ENCODE measurements at places on chromosomes 3 and 15. TPM values are rescaled to one million over a fixed set of nuclear protein-coding genes. Genes with fewer than 3 reads are reported as not detected.

The BCHE gene
- total RNA-seq: 52.9 TPM

The FILIP1L gene
- 9.8 TPM for total RNA-seq

DNA sequence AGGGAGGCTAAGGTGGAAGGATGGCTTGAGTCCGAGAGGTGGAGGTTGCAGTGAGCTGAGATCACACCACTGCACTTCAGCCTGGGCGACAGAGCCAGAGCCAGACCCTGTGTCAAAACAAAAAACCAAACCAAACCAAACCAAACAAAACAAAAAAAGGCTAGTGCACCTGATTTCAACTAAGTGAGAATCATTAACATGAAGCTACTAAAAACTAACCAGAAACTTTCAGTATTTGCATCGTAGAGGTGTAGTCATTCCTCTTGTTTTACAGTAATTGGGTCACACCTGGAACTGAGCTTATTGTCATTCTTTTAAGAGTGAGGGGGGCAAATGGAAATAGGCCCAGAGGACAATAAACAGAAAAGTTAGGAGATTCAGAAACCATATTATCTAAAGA is 58.5 kb downstream of the ST6GAL1 start:
- DNase-seq: no peak

- no peak for DNase-seq
These were observed 133.0 kb downstream of the ASB7 start for GRCh38 chr15:100735129-100736053.

GRCh38 chr3:152104847-152105415 is 163.8 kb upstream of the MBNL1 start:
- DNase-seq: no peak

GRCh38 chr3:47643092-47643491 is 64.4 kb upstream of the CSPG5 start:
- DNase-seq: no peak

DNA sequence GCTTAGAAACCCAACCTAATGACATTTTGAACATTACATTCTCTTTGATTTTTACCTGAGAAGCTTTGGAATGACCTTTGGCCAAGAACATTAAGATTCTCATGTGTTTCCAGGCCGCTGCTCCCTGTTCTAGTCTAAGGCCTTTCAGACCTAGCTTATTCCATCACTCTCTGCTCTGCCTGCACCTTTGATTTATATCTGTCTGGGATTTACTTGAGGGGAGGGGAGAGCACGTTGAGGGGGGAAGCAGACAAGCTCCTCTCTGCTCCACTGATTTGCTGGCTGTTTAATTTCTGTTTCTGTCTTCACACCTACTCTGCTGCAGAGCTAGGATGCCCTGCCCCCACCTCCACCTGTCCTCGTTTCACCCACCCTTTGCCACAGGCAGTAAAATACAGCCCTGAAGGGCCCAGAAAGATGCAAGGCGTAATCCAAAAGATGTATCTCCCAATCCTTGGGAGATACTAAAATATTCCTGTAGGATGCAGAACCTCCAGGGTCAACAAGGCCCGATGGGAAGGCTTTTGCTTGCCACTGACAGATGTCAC is 429.8 kb downstream of the EPHB1 start:
- no peak for DNase-seq

DNA sequence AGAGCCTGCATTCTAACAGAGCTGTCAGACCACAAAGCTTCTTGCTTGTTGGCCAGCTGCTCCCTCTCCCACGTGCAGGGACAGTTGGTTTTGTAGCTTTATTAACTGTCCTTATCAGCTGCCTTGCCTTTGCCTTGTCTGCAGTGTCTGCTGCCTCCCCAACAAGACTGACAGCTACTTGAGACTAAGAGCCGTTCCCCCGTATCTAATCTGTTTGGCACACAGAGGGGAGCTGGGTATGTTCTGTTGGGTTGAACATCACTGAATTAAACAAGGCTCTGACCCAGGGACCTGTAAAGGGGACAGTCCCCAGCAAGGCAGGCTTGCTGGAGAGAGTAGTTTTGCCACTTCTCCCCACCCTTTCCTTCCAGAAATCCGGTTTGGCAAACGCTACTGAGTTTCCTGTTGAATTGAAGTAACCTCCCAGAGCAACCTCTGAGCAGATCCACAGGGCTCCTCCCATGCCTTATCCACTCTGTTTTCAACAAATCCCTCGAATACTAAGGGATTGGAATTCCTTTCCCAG is 116.1 kb downstream of the ANP32A start:
- no peak for DNase-seq
